ENCODE measurements at places on chromosomes 12 and 14.

- DNase-seq = no peak
Observed at GRCh38 chr12:99435095-99435791, 212.3 kb upstream of the GARIN6 start.

GRCh38 chr12:50186681-50187080 is 19.5 kb upstream of the CERS5 start:
- no peak for DNase-seq

DNA sequence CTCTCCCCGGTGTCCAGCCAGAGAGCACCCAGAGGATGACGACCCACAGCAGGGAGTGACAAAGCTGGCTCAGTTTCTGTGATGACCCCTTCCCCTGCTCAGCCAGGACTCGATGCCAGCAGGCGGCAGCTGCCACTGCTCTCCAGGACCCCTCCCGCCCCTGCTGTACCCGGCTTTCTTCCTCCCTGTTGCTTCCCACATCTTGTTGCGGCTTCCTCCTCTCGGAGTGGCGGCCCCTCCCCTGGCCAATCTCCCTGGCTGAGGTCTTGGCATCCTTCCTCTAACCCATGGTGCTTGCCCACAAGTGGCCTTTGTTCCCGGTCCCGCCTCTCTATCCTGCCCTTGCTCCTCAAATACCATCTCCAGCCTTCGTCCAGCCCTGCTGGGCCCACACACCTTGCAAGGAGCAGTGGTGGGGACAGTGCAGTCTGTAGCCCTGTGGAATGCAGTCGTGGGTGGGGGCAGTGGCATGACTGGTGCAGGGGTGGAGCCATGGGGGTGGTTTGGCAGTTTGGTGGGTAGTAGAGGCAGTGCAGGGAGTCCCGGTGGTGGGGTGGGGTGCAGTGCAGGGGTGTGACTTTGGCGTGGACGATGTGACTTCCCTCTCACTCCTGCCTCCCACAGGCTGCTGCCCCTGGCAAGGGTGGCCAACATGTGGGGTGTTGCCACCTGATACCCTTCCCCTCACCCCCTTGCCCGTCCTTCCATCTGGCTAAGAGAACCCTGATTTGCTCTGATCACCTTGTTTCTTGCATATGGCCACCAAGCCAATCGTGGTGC is 16.3 kb upstream of the BEGAIN start:
- DNase-seq = no peak

DNA sequence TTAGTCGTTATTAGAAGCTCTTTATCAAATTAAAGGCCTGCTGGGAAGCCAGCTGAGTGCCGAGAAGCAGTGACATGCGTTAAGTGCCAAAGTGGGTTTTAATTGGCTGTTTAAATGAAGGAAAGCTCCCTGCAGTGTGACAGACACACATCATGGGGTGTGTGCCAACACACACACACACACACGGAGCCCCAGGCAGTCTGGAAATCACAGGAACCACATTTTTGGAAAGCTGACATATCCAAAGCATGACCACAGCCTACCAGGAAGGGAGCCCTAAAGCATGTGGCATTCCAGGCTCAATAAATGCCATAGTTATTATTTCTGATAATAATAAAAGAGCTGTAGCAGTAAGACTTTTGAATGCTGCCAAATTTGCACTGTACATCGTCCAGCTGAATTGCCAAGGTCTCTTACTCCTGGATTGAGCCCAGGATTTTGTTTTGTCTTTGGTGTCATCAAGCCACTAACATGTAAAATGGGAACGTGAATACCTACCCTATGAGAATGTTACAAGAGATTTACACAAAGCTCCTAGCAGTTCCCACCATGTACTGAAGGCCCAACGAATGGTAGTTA is 135.1 kb downstream of the TMEM30B start:
- no peak for DNase-seq

DNA sequence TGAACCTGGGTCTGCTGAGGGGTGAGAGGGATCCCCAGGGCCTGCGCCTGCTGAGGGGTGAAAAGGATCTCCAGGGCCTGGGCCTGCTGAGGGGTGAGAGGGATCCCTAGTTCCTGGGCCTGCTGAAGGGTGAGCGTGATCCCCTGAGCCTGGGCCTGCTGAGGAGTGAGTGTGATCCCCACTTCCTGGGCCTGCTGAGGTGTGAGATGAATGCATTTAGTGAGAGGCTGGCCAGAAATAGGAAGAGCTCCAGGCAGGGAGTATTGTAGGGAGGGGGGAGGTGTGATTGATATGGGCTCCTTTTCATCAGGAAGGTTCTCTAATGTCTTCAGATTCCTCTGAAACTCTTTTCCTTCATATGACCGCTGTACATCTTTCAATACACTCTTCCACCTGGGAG is 43.0 kb downstream of the FAM186A start:
- no peak for DNase-seq

- DNase-seq = no peak
Observed at GRCh38 chr12:120039711-120040110, 50.7 kb downstream of the BICDL1 start.
